Neural crest cell (in vitro differentiated cells): ENCODE measurements at places on chromosomes 11 and 22. TPM values are rescaled to one million over a fixed set of nuclear protein-coding genes. Genes with fewer than 3 reads are reported as not detected.

GRCh38 chr11:44282620-44283019 lies 27.3 kb downstream of the ALX4 start:
- no peak for DNase-seq

DNA sequence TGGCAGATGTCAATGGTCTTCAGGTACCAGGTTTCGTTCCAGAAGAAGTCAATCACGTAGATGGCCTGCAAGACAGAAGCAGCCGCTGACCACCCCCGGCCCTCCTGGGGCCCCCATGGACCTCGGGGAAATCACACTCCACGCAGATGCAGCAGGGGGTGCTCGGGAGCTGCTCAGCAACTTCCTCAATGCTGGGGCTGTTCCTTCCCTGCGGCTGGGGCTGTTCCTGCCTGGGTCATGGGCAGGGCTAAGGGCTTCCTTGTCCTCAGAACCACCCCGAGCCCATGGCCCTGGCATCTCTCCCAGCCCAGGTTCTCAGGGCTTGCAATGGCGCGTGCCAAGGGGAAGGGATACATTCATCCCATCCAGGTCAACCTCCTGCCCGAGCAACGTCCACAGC lies 10.3 kb downstream of the DHCR7 start:
- no peak for DNase-seq

- no peak for DNase-seq
Measured at GRCh38 chr11:105321696-105322095, 182.1 kb upstream of the CARD18 start.

DNA sequence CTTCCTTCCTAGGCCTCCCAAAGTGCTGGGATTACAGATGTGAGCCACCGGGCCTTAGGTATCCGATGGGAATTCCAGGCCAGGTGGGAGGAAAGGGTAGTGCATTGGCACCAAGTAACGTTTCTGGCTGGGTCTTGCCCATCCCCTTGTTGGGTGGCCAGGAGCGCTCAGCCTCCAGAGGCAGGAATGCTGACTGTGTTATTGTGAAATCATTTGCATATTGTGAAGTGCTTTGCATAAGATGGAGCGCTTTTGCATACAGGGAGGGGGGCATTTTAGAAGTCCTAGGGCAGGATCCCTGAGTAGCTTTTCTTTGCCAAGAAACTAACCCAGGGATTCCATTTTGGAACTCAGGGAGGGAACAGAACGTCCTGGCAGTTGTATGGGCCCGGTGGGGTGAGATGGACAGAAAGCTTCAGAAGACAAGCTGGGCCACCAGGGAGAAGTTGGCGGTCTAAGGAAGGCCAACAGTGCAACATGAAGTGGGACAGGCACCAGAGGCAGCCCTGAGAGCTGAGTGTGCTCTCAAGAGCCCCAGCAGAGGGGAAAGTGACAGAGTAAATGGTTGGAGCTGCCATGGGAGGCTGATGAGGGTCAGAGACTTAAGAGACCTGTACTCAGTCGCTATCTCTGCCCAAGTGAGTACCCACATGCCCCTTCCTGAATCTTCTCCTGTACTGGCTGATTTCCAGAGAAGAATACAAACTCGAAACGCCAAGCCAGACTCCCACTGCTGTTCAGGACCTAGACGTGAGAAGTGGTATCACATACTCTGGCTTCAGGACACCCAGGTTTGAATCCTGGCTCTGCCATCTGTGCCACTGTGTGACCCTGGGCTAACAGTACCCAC lies 1.3 kb upstream of the SLC39A13 start:
- DNase-seq = no peak

GRCh38 chr11:34316347-34317035 lies 41.3 kb downstream of the ABTB2 start:
- DNase-seq = no peak

DNA sequence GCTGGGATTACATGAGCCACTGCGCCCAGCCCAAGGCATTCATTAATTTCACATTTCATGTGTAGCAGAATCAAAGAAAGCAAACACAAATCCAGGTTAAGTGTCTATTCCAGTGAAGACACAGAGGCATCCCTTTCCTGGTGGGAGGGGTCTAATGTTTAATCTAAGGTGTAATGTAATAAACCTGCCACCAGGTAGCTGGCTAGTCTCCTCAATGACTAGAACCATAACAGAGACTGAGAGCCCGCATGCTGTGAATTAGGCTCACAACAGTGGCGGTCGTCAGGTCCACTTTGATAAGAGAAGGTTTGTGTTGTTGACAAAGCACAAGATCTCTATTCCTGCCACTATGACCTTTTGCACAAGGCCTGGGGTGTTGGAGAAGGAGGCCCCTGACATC lies 64.2 kb upstream of the ADA2 start:
- DNase-seq = no peak

DNA sequence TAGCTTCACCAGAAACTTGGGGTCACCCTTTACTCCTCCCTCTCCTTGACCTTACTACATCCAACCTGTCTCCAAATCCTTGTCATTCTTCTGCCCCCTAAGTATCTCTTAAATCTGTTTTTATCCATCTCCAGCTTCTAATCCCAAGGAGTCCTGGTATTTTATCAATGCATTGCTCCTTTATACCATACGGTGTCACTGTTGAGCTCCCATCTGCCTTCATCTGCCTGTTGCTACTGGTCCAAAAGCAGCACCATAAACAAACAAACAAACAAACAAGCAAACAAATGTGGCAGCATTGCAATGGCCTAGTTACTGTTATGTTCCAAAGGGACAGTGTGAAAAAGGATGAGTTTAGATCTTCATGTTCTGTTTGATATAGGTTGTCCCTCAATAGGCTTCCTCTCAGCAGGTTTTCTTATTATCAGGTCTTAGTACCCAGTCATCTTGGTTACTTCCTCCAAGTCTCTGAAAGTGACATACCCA lies 34.2 kb downstream of the DNHD1 start:
- peak; percentile 28 for DNase-seq

DNA sequence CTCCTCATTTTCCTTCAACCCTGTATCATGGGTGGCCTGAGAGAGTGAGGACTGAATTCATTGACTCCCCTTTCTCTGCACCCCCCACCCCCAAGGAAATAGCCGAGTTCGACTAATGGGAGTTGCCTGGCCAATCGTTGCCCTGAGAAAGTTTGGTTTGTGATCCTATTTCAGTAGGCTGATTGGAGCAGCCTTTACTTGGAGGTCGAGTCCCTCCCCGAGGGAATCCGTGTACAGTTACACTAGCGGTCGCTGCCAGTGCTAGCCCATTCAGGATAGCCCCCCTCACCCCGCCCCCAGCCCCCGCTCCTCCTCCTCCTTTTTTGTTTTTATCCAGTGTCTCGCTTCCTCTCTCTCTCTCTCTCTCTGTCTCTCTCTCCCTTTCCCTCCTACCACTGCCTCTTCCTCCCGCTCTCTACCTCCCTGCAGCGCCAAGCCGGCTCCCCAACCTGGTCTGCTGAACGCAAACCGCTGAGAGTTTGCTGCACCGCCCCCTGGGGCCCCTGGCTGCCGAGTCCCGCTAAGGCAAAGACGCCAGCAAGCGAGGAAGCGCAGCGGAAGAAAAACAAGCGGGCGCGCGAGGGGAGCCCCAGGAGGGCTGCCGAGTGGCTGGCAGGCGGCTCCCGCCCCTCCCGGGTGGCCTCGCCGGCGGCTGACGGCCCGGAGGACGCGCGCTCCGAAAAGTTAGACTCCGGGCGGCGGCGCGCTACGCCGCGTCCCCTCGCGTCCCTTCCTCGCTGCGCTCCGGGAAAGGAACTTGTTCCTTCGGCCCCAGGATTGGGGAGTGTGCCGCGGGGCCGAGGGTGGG lies at the start of gene GRAMD1B:
GRAMD1B (plus strand) TSS at position 357 of the 808 bp plus-strand sequence. CDS start 524 bp downstream, outside the sequence.
- DNase-seq = peak; percentile 66

GRCh38 chr11:96954587-96955242 lies 564.9 kb downstream of the JRKL start:
- no peak for DNase-seq

GRCh38 chr11:16981651-16982194 lies 32.5 kb downstream of the PLEKHA7 start:
- DNase-seq = peak; percentile 64

DNA sequence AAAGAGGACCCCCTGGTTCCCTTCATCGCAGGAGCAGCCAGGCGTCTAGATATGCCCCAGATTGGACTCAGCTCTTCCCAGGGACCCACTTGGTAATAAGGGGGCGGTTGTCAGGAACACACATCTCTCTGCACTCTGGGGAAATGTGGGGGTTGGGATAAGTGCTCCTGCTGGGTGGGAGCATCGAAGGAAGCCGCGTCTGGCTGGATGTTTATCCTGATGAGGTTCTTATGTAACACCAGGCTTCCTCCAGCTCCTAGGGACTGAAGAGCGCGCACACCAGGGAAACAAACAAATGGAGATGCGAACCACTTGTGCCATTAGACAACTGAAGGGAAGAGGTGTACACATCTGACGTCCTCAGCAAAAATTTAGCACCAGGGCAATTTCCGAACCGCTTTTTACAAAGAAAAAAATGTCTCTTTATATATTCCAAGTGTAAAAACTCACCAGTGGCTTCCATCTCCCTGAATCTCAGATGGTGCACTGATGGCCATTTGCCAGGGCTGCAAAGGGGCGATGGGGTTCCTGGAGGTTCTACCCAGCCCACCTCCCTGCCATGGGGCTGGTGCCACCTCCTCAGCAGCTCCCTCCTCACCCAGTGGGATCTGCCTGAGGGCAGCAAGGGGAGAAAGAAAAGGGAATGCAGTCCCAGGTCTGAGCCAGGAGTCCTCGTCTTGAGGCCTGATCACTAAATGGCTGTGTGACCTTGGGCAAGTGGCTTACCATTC lies 89.4 kb downstream of the PKNOX2 start:
- no peak for DNase-seq

GRCh38 chr11:120063686-120064340 lies 74.1 kb downstream of the TRIM29 start:
- DNase-seq = no peak

DNA sequence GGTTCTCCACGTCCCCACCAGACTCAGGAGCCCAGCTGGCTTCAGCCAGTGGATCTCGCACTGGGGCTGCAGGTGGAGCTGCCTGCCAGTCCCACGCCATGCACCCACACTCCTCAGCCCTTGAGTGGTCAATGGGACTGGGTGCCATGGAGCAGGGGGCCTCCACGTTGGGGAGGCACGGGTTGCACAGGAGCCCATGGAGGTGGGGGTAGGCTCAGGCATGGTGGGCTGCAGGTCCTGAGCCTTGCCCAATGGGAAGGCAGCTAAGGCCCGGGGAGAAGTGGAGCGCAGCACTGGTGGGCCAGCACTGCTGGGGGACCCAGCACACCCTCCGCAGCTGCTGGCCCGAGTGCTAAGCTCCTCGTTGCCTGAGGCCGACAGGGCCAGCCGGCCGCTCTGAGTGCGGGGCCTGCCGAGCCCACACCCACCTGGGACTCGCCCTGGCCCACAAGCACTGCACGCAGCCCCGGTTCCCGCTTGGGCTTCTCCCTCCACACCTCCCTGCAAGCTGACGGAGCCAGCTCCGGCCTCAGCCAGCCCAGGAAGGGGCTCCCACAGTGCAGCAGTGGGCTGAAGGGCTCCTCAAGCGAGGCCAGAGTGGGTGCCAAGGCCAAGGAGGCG lies 258.5 kb upstream of the PDGFD start:
- DNase-seq = no peak

DNA sequence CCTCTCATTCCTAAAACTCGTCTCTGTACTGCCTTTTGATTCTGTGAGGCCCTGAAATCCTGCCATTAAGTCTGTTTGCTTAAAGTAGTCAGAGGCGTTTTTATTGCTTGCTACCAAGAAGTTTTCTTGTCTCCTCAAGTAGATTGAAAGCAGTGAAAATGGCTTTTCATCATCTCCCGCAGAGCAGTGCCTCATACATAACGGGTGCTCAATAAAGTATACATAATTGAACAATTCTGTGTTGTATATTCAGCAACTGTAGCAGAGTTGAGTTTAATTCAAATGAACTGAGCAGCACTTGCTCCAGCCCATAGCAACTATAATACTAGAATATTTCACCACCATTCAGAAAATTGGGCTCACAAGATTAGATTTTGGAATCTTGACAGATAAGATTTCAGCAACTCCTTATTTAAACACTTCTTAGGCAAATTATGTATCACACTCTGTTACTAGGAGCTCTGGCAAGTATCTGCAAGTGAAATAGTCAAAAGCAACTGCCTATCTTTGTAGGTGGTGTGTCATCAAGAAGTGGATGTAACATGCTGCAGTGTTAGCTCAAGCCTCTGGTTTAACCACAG lies 20.0 kb downstream of the FIBIN start:
- no peak for DNase-seq

GRCh38 chr11:3159296-3160190 lies 5.6 kb downstream of the OSBPL5 start:
- DNase-seq = no peak

CABP7 gene
- not detected in 2 replicates for total RNA-seq

MS4A4A gene
- total RNA-seq = not detected in 2 replicates

DLG2 gene
- 2.1 and 3.6 TPM in 2 replicates for total RNA-seq

RAC2 gene
- 0.21 TPM in 1 of 2 replicates, not detected in the other for total RNA-seq

SPCS2 gene
- total RNA-seq = 186 and 197 TPM in 2 replicates

OR8G5 gene
- not detected in 2 replicates for total RNA-seq

OR51B2 gene
- total RNA-seq = not detected in 2 replicates

GAL3ST1 gene
- total RNA-seq = 7.3 and 8.8 TPM in 2 replicates

ZFP91 gene
- total RNA-seq = 48.0 and 51.5 TPM in 2 replicates
